HCT116 (cell line): ENCODE measurements at places on chromosomes 16 and 17.

- peak; percentile 8 for DNase-seq
Observed at GRCh38 chr16:4767872-4768548, 1.0 kb upstream of the ZNF500 start.

DNA sequence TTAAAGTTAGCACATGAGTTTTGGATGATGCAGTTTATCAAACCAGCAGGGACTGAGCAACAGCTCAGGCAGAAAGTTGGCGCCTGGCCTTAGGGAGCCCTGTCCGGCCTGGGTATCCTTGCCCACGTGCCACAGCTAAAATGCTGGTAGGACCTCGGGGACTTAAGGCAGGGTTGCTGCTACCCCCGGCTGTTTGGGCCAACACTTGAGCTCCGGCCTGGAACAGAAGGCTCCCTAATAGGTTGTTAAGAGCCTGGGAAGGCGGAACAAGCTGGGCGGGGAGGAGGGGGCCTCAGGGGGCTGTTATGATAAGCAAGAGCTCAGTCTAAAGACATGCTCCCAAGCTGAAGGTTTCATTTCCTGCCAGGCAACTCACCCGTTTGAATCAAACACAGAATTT, 39.7 kb downstream of the CUEDC1 start:
- DNase-seq, result no peak

DNA sequence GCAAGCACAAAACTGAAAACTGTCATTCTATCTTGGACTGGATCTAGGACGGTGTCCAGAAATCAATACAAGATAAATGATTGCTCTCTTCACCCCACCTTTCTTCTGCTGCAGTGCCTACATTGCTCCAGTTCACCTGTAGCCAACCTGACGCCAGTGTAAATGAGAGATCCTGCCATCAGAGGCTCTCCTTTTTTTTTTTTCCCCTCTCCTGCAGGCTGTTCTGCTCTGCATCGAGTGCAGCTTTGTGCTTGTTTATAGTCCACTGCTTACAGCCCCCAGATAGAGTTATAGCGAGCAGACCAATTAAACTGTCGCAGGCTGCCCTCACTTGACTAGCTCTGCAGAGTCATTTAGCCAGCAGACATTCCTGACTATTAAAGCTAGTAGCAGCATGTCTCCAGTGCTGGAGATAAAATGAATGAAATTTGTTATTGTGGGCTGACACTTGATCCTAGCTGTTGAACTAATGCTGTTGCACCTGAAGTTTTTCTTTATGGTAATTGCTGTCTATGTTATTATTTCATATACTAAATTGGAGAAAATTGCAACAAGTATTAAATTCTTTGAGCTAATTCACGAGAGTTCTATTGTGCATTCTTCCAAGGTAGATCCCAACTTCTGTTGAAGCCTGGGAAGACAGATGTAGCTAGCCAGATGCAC, 257.1 kb downstream of the FTO start:
- DNase-seq, result no peak

- DNase-seq, result no peak
Observed at GRCh38 chr16:53510704-53511070, 7.7 kb upstream of the AKTIP start.

GRCh38 chr16:48194828-48195556, 39.2 kb upstream of the ABCC12 start:
- DNase-seq, result no peak

DNA sequence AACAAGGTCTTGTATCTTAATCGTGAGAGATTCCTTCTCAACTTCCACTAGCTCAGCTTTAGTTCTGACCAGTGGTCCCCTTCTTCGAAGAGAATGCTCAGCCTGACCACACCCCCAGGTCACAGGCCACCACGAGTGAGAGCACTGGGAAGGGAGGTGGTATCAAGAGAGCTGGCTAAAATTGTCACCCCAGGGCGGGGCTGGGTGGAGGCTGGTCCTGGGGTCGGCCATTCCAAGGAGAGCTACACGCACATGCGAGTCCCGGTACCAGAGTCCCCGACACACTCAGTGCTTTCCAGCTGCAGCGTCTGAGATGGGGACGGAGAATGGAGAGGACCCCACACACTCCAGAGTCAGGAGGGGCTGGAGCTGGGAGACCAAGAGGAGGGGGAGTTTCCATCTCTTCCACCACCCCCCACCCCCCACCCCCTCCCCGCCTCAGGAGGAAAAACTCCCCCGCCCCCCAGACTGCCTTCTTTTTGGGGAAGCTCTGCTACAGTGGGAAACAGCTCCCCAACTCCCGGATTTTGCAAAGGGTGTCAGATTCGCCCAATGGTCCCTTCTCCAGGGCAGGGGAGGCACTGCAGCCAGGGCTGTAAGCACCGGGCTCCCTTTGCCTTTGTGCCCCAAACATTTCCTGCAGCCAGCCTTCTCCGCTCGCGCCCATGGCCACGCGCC, 1.6 kb downstream of the C1QL1 start:
- no peak for DNase-seq

DNA sequence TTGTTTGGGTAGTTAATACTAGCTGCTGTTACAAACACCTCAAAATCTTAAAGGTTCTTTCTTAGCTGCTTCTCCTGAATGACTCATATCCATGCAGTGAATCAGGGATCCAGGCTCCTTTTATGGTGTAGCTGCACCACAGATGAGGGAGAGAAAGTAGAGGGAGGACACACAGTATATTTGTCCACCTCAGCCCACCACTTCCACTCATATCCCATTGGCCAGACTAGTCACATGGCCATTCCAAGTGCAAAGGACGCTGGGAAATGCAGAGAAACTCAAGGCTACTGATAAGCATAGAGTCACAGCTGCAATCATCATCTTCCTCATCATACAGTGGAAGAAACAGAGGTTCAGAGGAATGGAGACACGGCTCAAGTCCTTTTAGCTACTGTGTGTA, 63.8 kb downstream of the GSG1L start:
- DNase-seq, result no peak

DNA sequence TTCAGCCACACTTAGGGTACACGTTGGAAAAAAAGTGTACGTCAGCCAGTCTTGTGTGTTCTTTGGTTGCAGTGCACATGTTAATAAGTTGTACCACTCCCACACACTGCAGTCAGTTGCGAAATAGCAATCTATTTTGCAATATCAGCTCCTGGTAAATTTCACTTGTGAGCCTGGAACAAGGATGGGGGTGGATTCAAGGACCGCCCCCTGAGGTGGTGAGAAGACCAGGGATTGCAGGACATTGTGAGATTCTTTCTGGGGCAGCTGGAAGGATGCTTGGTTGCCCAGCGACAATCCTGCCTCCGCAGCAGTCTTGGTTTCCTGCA, 78.6 kb upstream of the ZFHX3 start:
- no peak for DNase-seq

GRCh38 chr16:87851141-87851587, 18.1 kb downstream of the SLC7A5 start:
- DNase-seq, result no peak

DNA sequence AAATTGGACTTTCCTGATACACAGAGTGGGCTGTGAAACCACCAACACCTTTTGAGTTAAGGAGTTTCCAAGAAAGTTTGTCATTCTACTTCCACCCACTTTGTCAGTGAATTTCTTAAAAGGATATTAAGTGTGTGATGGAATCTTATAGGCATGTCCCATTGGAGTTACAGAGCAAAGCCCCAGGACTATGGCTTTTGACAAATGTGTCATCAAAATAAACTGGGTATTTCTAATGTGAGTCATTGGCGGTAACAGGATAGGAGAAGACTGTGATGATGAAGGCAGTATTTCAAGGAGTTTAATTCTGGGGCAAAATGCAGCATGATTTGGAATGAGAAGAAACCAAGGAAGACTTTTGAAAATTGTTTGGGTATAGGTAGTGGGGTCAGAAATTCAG, 1013.8 kb upstream of the EEF2KMT start:
- DNase-seq, result no peak

DNA sequence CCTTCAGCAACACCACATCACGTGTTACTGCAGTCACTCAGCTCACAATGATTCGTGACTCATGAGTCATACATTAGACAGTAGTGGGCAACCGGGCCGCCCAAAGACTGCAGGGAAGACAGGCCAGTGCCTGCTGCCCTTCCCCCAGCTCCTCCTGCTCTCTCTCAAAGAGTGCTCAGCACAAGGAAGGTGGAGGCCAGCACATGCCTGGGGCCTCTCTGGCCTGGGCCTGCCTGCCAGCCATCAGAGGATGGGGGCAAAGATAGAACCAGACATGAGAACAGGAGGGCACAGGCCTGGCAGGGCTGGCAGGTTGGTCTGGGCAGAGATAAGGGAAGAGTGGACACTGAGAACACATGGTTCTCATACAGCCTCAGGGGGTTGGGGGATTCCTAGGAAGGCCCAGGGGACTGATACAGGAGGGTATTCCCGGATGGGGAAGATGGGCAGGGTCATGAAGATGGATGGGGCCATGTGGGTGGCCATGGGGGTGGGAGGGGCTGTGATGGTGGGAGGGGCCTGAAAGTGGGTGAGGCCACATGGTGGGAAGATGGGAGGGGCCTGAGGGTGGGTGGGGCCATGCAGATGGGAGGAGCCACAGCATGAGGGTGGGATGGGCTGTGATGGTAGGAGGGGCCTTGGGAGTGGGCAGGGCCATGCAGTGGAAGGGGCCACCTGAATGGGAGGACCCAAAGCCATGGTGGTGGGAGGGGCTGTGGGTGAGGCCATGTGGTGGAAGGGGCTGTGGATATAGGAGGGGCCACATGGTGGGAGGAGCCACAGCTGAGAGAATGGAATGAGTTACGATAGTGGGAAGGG, 29.0 kb downstream of the KATNB1 start:
- DNase-seq, result peak; percentile 90

- DNase-seq, result peak; percentile 15
Observed at GRCh38 chr17:56679115-56679776, 85.7 kb downstream of the NOG start.

DNA sequence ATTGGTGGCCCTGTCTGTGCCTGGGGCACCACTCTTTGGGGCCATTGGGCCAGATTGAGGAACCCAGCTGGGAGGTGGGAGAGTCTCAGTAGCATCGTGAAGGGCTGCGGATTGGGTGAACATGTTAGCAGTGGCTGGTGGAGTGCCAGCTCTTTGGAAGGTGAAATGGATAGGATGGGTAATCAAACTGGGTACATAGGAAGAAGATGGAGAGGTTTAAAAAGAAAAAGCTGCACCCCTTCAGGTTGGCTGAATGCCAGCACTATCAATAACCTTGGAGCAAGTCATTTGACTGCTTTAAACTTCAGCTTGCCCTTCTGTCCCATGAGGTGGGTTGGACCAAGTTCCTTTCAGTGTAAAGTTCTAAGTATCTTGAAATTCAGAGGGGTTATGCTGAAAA, 95.0 kb downstream of the RPTOR start:
- DNase-seq, result no peak

DNA sequence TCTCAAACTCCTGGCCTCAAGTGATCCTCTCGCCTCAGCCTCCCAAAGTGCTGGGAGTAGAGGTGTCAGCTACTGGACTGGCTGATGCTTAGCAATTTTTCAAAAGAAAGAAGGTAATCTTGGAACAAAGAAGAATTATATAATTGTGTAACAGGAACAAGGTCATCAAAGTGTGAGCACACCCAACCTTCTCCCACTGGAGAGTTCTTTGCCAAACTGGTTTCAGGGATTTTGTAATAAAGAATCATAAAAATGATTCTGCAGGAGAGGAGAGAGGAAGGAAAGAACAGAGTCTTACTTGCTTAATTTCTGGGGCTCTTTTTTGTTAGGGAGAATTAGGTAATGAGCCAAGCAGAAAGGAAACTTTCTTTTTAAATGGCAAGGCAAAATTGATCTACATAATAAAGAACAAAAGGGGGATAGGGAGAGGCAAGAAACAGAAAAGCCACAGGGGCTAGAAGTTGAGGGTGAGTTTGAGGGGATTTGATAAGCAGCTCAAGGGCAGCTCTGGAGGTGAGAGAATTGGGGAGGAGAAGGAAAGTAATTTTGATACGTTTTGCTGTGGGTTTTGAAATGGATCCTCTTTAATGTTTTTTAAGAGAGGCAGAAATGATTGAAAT, 21.3 kb downstream of the CHD9NB start:
- no peak for DNase-seq

DNA sequence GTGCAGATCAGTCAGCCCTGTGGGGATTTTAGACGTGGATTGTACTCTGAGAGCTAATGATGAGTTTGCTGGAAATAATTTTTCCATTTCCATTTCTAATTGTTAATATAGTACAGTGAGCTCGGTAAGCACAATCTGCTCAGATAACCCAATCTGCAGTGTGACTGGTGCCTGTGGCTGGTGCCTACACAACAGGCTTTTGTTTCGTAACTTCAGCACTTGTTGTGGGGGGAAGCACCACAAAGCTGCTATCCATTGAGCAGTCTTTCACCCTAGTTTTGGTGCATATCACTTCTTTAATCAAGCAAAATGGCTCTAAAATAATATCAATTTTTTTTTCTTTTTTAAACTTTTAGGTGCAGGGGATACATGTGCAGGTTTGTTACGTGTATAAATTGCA, 534.9 kb upstream of the HSBP1 start:
- DNase-seq, result no peak

- no peak for DNase-seq
Observed at GRCh38 chr16:23141959-23142740, 7.1 kb downstream of the USP31 start.

DNA sequence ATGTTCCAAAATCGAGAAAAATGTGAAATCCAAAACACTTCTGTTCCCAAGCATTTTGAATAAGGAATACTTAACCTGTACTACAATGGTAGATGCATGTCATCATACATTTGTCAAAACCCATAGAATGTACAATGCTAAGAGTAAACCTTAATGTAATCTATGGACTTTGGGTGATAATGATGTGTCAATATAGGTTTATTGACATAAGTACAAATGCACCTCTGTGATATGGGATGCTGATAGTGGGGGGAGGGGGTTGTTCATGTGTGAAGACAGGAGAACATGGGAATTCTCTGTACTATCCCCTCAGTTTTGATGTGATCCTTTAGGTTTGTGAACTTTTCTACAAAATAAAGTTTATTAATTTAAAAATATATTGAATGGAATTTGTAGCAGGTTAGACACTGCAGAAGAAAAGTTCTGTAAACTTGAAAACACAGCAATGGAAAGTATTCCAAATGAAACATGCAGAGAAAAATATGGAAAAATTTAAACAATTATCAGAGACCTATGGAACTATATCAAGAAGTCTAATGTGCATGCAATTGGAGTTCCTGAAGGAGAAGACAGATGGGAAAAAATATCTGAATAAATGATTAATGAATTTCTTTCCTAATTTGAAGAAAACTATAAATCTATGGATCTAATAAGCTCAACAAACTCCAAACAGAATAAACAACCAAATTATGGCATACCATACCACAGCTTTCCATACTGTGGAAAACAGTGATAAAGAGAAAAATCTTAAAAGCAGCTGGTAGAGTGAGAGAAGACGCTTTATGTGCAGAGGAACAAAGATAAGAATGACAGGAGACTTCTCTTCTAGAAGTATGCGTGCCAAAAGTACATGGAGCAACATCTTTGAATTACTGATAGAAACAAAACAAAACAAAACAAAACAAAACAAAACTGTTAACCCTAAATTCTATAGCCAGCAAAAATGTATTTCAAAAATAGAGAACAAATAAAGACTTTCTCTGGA, 34.7 kb upstream of the MSI2 start:
- no peak for DNase-seq

- DNase-seq, result no peak
Observed at GRCh38 chr17:82299452-82299851, 18.0 kb downstream of the CD7 start.
